ENCODE measurements at places on chromosomes 12 and 14. TPM values are rescaled to one million over a fixed set of nuclear protein-coding genes. Genes with fewer than 3 reads are reported as not detected.

COL2A1 gene
- total RNA-seq: 2.2 TPM

PHETA1 gene
- 7.0 TPM for total RNA-seq

SDS gene
- total RNA-seq: not detected

APOF gene
- not detected for total RNA-seq

BICDL1 gene
- 32.6 TPM for total RNA-seq

DNA sequence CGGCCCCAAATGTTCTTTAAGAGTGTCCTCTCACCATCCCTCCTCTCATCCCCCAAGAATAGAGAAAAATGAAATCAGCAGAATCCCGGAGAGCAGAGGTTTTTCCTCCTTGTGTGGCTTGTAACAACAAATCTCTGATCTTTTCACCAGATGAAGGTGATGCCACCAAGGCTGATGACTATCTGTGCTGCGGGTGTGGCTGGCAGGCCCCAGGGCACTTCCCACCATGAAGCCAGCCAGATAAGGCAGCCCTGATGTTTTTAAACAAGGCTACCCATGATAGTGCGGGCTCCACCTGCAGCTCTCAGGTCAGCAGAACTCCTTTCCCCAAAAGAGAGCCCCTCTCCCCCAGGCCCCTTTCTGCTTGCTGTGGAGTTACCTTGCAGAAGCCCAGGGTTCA, 58.0 kb upstream of the PARP11 start:
- DNase-seq: no peak

- no peak for DNase-seq
Measured at GRCh38 chr12:121181181-121181580, 28.7 kb upstream of the P2RX4 start.

DNA sequence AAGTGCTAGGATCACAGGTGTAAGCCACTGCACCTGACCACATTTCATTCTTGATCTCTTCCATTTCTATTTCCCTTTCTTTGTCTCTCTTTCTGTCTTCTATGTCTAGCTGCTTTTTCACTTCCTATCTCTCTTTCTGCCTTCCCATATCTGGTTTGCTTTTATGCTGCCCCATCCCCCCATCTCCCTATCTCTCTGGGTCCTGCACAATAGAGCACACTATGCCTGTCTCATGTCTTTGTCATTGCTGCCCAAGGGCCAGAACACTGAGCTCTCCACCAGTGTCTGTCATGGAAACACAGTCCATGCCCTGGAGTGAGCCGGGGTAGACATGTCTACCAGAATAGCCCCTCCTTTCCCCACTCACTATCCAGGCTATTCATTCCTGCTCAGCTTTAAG, 12.3 kb upstream of the RARG start:
- no peak for DNase-seq

- DNase-seq: no peak
Measured at GRCh38 chr14:20680363-20680762, 4.0 kb upstream of the RNASE4 start.

DNA sequence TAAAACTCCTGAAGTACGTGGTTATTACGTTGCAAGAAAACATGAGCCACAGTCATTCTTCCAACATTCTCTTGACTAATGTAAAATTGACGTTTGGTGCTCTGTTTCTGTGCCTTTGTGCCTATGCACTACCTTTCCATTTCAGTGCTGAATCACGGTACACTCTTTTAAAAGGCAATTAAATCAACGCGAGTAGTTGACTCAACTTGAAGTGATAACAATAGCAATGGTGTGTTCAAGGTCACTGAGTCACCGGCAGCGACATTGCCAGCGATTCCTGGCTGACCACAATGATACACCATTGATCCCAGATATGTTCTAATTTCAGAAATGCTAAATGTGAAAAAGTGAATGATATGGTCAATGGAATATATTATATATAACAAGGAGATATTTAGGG, 17.8 kb downstream of the AK7 start:
- peak; percentile 51 for DNase-seq

DNA sequence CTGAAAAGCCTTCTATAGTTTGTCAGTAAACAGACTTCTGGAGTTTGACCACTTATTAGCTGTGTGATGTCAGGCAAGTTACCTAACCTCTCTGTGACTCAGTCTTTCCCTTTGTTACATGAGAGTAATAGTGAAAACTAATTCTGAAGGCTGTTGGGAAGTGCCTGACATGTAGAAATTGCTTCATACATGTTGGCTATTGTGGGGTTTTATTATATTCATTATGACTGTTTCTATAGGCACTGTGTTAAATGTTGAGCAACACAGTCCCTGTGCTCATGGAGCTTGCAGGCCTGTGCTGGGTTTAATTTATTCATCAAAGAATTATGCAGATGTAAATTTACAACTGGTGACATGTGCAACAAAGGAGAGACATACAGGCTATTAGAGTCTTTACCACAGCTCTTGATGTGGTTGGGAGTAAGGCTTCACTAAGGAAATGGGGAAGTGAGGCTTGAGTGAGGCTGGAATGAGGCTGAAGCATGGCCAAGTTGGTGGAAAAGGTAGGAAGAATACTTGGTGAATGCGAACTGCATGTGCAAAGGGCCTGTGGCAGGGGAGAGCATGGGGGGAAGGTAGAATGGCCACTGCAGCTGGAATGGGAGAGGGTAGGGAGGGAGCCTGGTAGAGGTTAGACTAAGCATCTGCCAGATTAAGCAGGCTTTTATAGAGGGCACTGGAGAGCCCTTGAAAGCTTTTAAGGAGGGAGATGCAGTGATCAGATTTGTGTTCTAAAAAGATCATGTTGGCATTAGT, 236.4 kb upstream of the CRY1 start:
- DNase-seq: no peak

GRCh38 chr14:91204657-91205056, 39.8 kb downstream of the GPR68 start:
- DNase-seq: no peak

- DNase-seq: no peak
Measured at GRCh38 chr14:69289811-69290520, 30.0 kb downstream of the GALNT16 start.

DNA sequence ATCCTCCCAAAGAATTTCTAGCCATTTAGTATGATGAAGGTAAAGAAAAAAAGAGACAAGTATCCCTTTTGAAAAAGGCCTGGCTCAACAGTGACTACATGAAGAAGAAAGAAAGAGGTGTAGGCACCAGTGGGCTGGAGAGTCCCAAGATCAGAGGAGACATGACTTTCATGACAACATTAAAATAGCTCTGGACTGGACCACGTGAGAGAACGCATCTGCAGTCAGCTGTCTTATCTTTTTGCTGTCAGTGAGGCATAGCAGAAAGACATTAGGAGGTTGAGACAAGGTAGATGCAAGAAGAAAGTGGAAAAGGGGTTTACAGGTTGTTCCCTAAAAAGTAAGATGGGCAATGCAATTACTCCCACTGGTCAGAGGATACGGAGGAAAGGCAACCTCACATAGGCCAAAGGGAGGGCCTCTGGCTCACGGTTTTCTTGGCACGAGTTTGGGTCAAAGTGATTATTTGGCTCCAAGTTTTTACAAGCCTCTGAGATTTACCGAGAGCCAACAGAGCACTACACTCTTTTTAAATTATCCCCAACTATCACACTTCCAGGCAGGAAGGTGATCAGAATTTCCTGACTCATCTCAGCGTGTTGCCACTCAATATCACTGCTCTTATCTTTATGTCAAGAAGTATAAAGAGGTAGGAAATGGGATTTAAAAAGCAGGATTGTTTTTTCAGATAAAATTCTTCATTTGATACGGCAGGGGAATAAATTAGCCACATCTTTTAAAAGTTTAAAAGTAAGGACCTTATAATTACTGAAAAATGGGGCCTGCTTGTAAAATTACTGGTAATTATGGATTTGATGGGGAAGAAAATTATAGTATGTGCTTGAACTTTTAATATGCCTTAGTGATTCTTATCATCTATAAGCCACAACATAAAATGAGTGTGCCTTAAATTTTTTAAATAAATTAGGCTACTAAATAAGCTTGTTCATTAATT, 29.2 kb downstream of the TMTC1 start:
- DNase-seq: no peak

- peak; percentile 57 for DNase-seq
Measured at GRCh38 chr12:11015775-11016430, 6.5 kb downstream of the TAS2R19 start.

DNA sequence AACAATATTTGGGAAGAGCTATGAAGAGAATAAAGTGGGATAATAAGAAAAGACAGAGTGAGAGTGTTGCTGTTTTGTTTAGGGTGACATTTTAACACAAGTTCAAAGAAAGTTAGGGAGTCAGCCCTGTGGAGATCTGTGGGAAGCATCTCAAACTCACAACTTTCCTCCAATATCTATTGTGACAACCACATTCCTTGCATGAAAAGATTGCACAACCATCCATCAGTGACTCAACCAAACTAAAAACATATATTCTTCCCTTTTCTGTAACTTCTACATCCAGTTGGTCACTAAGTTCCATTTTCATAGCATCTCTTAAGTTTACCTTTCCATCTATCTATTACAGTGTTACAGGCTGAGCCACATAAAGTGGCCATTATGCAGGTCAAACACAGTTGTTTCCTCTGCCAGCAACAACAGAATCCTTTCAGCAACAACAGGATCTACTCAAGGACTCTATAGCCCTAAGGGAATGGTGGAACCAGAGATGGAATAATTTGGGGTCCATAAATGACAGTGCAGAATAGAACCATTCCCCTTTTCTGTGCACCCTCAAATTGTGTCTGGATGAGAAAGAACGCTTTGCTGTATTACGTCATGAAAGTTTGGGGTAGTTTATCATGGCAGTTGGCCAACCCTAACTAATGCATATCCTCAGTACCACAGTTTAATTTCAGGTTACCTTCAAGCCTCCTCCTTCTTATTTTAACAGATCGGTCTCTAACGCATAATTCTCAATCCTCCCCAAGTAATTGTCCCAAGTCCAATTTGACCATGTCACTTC, 118.8 kb downstream of the ST8SIA1 start:
- DNase-seq: no peak

DNA sequence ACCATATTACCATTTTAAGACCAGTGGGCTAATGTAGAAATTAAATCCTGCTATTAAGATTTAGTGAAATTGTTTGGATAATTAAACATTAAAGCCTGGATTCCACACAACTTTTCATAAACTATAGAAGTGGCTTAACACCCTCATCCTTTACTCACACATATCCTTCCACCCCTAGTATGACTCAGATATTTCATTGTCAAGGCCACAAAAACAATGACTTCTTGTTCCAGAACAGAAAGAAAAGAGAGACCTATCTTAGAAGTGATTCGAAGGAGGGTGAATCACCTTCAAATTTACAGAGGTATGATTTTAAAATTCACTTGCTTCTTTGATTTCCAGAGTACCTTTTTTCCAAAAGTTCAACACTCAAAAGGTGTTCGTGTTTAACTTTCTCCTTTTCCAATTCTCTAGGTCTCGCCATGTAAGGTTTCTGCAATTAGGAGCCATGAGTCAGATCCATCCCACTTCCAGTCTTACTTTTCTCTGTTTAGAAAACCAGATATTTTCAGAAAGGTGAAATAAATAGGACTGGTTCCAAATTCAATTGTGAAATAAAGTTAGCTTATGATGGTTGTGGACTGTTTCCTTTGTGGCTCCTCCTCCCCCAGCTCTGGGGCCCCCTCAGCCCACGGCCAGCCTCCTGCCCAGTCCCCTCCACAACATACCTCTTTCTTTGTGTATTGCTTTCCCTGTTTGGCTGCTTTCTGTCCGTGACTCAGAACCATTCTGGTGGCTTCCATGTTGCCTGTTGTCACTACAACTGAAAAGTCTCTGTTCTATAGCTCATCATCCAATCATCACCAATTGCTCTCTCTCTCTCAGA, 24.6 kb upstream of the MGP start:
- no peak for DNase-seq

DNA sequence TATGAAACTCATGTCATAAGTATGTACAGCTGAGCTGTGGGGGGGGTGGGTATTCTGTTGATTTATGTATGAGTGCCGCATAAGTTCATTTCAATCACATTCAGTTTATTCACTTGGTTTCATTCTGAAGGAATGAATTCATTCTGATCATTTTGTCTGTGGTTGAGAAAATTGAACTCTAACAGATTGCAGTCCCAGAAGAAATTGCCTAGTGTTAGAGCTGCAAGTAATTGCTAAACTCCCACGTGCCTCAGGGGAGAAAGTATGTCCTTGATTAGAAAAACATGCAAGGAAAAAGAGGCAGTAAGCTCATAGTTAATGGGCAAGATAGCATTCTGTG, 442.4 kb upstream of the MGAT4C start:
- DNase-seq: peak; percentile 32

GRCh38 chr14:98847521-98848468, 424.2 kb downstream of the BCL11B start:
- no peak for DNase-seq

GRCh38 chr12:6767353-6768319, 1.5 kb downstream of the PTMS start:
- DNase-seq: peak; percentile 57

DNA sequence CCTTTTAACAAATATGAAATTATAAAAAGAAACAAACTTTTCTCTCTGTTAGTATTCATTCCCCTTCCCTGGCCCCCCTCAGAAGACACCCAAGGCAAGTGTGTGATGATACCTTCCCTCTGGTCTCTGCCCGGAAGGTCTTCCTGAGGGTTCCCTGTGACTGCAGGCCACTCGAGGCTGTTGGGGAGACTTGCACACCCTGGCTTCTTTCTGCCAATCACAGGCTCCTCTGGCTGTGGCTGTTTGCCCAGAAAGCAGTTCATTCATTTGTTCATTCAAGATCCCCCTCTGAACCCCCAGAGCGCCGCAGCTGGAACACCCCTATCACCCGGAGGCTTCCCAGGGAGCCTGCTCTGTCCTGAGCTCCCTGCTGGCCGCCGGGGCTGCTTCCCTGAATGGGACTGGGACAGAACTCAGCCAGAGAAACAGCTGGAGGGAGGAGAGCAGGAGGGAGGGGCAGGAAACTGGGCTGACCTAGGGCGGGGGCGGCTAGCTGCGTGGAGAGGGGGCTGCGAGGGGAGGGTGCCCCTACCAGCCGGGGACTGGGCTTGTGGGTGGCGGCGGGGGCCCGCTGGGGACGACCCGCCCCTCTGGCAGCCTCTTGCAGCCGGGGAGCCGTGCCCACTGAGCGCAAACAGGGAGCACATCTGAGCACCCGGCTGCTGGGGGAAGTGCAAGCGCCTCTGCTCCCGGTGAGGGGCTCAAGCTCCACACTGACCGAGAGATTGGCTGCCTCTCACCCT, at the start of gene CMKLR1:
TSS of gene CMKLR1 (minus strand) at position 397 of the 743 bp plus-strand sequence. CDS start 45,720 bp downstream, outside the sequence.
- peak; percentile 62 for DNase-seq

DNA sequence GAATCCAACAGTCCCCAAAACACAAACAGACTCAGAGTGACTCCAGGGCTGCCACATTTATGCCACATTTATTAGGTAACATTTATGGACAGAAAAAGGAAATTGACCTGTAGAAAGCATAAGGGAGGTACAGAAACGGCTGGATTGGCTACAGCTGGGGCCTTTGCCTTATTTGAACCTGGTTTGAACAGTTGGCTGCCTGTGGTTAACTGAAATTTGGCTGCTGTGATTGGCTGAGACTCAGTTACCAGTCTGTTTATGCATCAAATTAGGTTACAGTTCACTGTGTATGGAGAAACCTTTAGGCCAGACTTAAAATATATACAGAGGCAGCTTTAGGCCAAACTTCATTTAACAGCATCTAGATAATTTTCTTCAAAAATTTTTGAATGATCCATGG, 27.8 kb upstream of the PCNX1 start:
- DNase-seq: no peak

- DNase-seq: no peak
Measured at GRCh38 chr12:101799774-101800173, 31.0 kb downstream of the GNPTAB start.

GRCh38 chr14:81353691-81354323, 46.3 kb downstream of the STON2 start:
- DNase-seq: no peak
